ENCODE measurements at places on chromosomes 3 and 15.

DNA sequence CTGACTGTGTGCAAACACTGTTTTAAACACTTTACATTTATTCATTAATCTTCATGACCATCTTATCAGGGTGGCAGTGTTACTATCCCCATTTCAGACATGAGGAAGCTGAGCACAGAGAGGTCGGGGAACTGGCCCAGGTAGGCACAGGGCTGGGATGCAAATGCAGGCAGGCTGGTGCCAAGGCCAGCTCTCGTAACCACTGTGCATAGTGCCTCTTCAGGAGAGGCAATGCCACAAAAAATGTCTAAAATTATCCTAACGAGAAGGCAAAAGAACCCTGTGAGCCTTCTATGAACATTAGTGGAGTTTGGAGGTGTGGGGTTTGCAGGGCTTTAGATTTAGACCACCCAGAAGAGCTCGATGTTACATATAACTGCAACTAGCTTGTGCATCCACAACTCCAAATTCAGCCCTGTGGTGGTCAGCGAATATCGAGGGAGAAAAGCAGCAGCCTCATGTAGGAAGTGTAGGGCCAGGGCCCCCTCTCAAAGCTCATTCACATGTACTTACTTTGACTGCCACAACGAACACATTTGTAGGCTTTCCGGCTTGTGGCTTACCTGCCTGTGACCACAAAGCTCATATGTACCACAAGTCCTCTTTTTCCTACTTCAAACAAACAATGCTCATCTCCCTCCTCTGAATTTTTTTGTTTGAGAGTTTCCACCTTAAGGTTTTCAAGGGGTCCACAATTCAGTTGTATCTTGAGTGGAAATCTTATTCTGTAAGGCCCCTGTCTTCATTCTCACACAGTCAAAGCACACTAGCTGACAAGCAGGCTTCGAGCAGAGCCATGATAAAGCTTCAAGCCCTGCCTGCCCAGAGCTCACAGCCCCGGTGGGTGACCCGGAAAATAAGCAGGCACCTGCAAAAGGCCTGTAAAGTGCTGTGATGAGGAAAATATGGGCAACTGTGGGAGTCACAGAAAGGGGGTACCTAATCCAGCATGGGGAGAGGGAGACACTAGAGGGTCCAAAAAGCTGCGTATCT is 722.9 kb upstream of the CFAP20DC start:
- DNase-seq, result peak; percentile 39

DNA sequence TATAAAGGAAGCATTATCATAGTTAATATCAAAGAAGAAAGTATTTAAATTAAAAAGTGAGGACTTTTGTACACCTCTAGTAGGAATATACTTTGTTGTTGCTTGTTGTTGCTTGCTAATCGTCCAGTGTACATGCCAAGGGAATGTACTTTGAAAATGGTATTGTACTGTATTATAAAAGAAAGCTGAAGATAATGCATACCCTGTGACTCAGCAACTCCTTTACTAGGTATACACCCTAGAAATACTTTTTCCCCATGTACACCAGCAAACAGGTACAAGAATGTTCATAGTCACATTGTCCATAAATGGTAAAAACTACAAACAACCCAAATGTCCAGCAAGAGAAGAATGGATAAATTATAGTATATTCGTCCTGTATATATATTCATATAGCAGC is 12.0 kb downstream of the TTBK2 start:
- no peak for DNase-seq

- no peak for DNase-seq
Observed at GRCh38 chr15:81381720-81382119, 7.7 kb upstream of the TMC3 start.

- no peak for DNase-seq
Observed at GRCh38 chr15:58276924-58277323, 138.7 kb downstream of the AQP9 start.

- DNase-seq, result no peak
Observed at GRCh38 chr3:147361454-147362420, 44.6 kb downstream of the ZIC4 start.
